NT2/D1 (cell line): ENCODE measurements at places on chromosomes 5 and 9.

- DNase-seq, result no peak
Observed at GRCh38 chr9:35254237-35254636, 92.4 kb downstream of the UNC13B start.

GRCh38 chr9:7006417-7006816 lies 248.6 kb downstream of the KDM4C start:
- DNase-seq, result no peak

DNA sequence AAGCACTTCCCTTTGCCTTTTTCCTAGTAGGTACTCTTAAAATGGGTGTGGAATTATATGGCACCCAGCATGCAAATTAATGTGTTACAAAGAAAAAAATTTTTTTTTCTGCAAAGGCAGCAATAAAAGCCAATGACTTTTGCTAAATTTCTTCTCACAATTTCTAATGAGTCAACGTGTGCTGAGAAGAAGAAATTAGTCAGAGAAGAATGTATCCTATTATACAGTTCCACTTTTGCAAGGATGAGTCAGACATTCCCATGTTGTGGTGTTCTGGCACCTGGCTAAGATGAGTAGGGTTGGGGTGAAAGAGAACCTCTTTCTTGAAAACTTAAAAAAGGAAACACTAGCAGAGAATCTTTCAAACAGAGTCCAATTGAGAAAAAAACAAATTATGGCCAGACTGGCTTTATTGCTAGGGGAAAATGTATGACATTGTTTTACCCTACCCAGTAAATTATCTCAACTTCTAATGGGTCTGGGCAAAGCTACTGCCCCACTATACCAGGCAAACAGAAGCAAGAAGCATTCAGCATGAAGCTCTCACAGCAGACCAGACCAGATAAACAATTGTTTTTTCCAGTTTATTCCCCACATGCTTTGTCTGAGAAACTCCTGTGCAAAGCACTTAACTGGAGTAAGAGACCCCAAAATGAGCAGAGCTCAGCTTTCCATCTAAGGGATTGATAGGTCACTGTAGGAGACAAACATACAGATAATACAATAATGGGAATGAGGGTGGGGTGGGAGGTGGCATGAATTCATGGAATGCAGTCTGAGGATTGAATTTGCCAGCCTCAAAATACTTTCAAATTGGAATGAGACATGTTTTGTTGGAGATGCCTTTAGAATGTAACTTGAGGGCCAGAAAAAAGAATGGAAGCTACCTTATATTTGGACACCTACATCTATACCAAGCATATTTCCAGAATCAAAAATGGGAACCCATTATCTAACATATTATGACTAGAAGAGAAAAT lies 220.8 kb upstream of the RFX3 start:
- no peak for DNase-seq

GRCh38 chr9:970151-970996 lies 6.1 kb upstream of the DMRT3 start:
- no peak for DNase-seq

- DNase-seq, result no peak
Observed at GRCh38 chr9:95363051-95363841, 45.7 kb upstream of the FANCC start.

- no peak for DNase-seq
Observed at GRCh38 chr5:53071738-53072137, 37.8 kb downstream of the MOCS2 start.

DNA sequence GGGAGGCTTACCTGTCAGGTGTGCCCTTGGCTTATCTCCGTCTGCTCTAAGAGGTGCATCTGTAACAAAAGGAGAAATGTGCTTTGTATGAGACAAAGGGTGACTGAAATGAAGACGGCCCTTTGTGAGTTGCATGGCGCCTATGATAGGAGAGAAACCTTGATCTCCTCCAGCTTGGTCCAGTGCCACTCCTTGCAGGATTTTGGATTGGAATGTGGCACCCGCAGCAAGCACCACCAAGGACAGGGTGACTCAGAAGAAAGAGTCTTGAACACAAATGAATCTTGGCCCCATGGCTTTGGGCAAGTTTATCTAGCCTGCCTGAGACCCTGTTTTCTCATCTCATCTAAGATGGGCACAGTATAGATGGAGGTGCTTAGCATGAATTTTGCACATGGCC lies 13.4 kb downstream of the TNFSF15 start:
- no peak for DNase-seq

DNA sequence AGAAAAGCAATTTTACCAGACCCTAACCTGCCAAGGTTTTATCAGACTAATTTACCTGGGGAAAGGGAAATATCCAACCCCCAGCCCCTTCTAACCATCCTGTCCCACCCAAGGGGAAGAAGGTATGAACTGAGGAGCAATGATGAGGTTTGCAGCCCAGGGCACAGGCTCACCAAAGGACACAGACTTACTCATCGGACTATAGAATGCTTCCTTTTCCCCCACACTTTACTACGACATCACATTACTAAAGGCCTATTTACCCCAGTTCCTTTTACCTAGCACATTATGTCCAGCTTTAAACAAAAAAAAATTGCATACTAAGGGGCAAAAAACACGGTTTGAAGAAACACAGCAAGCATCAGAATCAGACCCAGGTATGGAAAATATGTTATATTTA lies 94.1 kb upstream of the FST start:
- DNase-seq, result no peak

- DNase-seq, result no peak
Observed at GRCh38 chr5:56817263-56818014, 2.1 kb downstream of the MAP3K1 start.

- no peak for DNase-seq
Observed at GRCh38 chr5:179794171-179794570, 385 bp downstream of the LTC4S start.

- DNase-seq, result no peak
Observed at GRCh38 chr5:119022017-119022745, 33.8 kb upstream of the DTWD2 start.

GRCh38 chr9:15239816-15240215 lies 67.2 kb downstream of the TTC39B start:
- DNase-seq, result no peak

- DNase-seq, result no peak
Observed at GRCh38 chr5:153480401-153480800, 10.1 kb upstream of the GRIA1 start.

GRCh38 chr9:120918931-120919842 lies 7.4 kb downstream of the TRAF1 start:
- no peak for DNase-seq

DNA sequence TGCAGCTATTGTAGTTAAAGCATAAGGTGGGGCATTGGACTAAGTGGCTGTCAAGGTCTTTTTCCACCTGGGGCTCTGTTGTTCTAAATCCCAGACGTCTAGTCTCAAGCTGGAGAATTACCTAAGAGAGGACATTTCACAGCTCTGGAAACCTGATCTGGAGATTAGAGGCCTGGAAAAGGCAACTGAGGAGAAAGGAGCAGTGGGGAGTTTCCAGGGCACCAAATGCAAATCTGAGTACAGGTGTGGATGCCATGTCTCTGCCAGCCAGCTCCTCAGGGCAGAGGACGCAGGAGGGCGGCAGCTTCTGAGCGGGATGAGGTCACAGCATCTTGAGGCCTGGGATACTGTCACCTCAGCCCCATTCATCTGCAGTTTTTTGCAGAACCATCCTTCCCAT lies 65.2 kb downstream of the PPARGC1B start:
- no peak for DNase-seq

DNA sequence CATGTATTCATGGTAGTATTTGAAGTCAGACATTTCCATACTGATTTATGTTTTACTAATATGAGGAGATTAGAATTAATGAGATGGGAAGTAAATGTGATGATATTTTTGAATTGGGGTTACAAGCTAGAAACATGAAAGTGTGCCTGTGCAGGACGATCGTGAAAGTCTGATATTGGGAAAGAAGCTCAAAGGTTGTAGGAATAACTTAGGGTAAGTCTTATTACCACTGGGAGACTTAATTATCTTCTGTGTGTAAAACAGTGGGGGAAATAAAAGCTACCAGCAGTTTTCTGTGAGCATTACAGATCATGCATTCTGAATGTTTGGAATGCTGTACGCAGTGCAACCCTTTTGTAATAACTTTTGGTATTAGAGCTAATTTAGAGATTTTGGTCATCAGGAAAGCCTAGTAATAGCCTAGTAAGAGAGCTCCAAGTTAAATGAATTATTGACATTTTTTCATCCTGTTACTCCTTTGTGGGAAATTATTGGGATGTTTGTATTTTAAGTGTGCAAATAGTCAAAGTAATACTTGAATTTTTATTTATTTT lies 153.9 kb downstream of the PCSK5 start:
- no peak for DNase-seq

DNA sequence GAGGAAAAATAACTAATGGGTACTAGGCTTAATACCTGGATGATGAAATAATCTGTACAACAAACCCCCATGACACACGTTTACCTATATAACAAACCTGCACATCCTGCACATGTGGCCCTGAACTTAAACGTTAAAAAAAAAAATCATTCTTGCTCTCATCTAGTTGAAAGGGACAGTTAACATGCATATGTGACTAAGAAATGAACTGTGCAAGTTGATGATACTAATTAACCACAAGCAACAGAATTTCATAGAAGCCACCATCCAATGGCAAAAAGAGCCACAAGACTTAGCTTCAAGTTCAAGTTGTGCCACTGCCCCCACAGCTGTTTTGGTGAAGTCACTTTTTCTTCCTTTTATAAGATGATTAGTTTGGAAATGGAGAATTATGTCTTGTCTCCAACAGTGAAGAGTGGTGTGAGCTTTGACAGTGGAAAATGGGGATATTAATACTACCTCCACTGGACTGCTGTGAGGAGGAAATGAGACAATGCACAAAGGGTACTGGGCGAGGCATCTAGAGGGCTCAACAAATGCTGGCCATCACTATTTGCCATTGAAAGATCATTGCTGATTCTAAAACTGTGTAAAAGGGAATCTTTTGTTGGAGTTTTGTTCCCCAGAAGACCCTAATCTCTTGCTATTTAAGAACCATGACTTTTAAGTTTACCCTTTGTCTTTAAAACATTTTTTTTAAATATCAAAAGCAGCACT lies 202.1 kb downstream of the EBF1 start:
- DNase-seq, result no peak

- no peak for DNase-seq
Observed at GRCh38 chr9:74218385-74219063, 278.6 kb upstream of the RORB start.

- DNase-seq, result peak; percentile 86
Observed at GRCh38 chr9:33721674-33722358, 73.5 kb upstream of the PRSS3 start.

DNA sequence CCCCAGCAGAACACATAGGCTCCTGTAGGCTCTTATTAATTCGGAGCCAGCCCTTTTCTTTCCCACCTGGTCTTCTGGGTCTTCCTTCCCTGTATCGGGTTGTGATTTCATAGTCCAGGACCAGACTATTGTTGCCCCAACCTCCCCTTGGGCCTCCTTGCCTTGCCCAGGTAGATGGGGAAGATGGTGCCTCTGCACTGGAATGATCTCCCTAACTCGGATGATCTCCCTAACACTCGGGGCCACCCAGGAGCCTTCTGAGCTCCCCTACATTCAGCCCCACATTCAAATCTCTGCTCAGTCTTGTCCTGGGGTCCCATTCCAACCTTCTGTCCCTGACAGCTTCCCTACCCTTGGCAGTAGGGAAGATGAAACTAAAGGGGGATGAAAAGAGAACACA lies 2.7 kb upstream of the IRF1 start:
- DNase-seq, result no peak

- no peak for DNase-seq
Observed at GRCh38 chr5:7629561-7629960, 221.4 kb downstream of the CFAP90 start.

GRCh38 chr5:18202164-18202563 lies 567.9 kb downstream of the TAF11L14 start:
- DNase-seq, result no peak

- no peak for DNase-seq
Observed at GRCh38 chr9:16526380-16526779, 344.1 kb downstream of the BNC2 start.

- no peak for DNase-seq
Observed at GRCh38 chr9:133640580-133641395, 4.6 kb downstream of the DBH start.

DNA sequence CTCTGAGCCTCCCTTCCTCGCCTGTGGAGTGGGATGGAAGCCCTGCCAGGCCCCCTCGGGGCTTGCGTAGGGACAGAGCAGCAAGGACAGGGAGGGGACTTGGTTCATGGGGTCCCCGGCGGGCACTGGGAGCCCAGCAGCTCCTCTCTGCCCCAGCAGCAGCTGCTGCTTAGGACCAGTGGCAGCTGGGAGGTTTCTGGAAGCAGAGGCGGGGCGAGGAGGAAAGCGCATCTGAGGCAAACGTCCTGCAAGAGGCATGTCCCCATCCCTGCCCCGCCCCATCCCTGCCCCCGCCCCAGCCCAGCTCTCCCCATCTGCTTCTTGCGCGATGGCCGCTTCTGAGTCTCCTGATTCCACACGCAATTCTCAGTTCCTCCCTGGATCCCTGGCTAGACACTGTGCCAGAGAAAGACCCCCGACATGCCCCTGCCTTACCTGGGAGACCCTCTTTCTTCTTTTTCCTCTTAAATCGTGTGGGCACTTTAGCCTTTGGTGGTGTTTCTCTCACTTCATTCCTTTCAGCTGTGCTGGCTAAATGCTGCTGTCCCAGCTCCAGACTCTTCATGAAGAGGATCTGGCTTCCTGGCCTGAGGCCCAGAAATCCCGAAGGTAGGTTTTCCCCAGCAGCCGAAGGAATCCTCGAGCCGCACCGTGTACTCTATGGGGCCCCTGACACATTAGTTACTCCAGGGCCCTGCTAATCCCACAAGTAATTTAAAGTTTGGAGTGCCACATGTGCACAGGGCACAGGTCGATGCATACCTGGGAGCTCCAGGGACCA lies 4.4 kb upstream of the OR2S2 start:
- DNase-seq, result no peak

- no peak for DNase-seq
Observed at GRCh38 chr5:181008136-181008535, 19.5 kb downstream of the BTNL3 start.

DNA sequence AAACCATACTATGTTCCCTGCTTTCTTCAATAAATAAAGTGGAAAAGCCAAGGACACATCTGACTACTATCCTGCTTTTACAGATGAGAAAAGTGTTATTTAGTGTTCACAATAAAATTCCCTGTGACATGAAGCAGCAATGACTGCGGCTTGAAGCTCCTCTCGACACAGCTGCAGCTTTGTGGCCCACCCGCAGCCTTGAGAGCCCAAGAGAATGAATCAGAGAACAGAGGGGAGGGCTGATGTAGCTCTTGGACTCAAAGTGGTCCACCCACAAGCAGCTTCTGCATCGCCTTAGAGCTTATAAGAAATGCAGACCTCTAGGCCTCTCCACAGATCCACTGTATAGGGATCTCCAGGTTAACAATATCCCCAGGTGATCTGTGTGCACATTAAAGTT lies 181.3 kb upstream of the GNA14 start:
- no peak for DNase-seq

DNA sequence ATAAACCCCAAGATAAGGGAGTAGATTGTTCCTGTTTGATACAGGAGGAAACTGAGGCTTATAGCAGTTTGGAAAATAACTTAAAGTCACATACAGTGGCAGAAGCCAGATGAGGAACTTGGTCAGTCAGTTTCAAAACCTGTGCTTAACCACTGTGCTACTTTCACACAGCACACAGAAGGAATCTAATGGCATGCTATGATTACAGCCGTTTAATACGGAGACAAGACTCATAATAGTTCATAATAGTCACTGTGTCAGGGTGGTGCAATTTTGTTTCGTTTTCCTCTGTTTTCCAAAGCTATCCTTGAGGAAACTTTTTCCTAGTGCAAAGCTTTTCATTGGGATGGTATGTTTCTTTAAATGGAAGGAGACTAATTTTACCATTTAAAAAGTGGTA lies 112.3 kb downstream of the GCNT1 start:
- no peak for DNase-seq

- DNase-seq, result no peak
Observed at GRCh38 chr9:106072421-106072820, 378.1 kb downstream of the TMEM38B start.
